MCF 10A (cell line): ENCODE measurements at places on chromosomes 6 and 20.

- no peak for DNase-seq
Measured at GRCh38 chr6:39521958-39522357, 199.5 kb upstream of the KCNK16 start.

GRCh38 chr6:155402656-155403304, 52.9 kb downstream of the NOX3 start:
- DNase-seq = no peak

DNA sequence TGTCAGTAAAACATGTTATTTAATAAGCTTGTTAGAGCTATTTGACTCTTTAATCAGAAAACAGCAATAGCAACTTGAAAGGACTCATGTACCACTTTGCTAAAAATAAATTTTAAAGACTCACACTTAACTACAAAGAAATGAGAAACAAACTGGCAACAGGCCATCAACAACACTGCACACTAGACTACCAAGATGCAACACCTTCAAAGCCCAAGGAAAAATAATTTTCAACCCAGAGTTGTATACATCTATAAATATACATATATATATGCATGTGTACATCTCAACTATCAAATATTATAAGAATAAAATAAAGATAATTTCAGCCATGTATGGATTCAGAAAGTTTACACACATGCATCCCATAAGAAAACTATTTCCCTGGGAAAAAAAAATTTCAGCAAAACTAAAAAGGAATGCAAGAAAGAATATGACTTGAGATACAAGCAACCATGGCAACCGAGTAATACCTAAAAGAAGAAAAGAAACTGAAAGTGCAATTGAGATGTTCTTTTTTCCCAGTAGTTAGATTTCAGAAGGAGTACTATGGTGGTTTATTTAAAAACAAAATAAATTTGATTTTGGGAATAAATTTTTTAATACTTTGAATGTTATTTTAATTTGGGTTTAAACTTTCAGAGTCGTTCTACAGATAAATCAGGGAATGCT, 303.8 kb downstream of the UBE3D start:
- DNase-seq = peak; percentile 35

DNA sequence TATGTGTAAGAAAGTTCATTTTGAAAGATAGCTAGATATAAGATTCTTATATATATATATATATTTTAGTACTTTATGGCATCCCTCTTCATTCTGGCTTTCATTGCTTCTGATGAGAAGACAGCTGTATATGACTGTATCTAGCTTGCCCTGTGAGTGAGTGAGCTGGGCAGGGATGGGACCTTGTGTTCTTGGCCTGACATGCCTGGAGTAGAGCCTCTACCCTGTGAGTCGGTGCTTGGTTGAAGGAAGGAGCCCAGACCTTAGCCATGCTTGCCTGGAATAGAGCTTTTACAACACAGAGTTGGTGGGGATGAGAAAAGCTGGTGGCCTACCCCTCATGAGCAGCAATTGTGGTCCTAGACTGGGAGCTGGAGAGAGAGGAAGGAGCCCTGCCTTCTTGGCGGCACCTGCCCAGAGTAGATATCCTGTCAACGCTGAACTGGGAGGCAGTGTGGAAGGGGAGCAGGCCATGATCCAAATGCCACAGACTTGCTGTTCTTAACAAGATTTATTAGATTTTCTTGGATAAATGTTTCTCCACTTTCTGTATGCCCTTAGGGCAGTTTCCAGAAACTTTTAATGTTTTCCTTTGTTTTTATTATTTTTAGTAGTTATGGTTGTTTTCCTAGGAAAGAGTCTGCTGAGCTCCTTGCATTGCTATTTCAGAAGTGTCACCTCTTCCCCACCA, 31.6 kb downstream of the FIG4 start:
- DNase-seq = no peak

DNA sequence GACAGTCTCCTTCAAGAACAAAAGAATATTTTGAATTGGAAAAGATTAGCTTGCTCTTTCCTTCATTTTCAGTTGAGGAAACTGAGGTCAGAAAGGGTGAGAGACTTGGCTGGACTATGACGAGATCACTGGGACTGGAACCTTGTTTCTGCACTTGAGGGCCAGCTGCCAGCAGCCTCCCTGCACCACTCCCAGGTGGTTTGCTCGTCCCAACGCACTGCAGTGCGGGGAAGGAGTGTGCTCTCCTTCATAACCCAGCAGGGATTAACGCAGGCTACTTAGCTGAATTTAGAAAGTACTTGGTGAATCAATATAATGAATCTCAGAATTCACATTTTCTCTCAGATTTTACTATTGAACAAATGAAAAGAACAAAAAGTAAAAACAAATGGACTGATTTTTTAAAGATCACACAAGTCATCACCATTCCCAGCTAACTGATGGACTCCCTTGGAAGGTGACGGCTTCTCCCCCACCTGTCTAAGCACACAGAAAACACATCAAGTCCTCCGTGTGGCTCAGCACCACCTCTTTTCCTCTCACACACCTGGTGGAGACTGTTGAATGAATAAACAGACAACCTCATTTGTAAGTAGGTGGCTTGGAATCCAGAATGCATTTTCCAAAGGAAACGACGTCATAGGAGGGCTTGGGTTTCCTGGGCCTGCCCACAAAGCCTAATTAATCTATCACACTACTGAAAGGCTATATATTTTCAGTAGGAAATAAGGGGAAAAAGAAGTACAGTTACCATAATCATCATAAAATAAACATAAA, 121.0 kb downstream of the QRSL1 start:
- DNase-seq = peak; percentile 42

GRCh38 chr6:39428816-39429215, 106.3 kb upstream of the KCNK16 start:
- DNase-seq = no peak

GRCh38 chr6:15522856-15523529, 139.8 kb downstream of the DTNBP1 start:
- DNase-seq = no peak

- DNase-seq = no peak
Measured at GRCh38 chr6:33820784-33821520, 17.1 kb upstream of the MLN start.

DNA sequence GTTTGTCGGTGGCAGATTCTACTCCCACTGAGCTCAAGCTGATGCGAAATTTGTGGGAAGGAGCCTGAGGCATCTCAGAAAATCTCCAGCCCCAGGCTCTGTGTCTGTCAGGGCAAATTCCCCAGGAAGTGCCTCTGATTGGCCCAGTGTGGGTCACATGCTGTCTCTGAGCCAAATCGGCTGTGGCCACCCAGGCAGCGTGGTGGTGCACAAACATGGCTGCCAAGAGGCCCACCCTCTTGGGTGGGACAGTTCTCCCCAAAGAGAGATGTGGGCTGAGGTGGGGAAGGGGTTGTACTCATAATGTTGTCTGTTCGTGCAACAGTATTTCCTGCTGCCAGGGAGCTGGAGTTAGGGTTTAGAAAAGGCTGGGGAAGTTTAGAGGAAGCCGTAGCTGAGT, 130.6 kb downstream of the BMP7 start:
- no peak for DNase-seq

- DNase-seq = no peak
Measured at GRCh38 chr20:37081717-37082289, 14.0 kb downstream of the RBL1 start.

GRCh38 chr6:16618962-16619361, 142.3 kb downstream of the ATXN1 start:
- DNase-seq = no peak

DNA sequence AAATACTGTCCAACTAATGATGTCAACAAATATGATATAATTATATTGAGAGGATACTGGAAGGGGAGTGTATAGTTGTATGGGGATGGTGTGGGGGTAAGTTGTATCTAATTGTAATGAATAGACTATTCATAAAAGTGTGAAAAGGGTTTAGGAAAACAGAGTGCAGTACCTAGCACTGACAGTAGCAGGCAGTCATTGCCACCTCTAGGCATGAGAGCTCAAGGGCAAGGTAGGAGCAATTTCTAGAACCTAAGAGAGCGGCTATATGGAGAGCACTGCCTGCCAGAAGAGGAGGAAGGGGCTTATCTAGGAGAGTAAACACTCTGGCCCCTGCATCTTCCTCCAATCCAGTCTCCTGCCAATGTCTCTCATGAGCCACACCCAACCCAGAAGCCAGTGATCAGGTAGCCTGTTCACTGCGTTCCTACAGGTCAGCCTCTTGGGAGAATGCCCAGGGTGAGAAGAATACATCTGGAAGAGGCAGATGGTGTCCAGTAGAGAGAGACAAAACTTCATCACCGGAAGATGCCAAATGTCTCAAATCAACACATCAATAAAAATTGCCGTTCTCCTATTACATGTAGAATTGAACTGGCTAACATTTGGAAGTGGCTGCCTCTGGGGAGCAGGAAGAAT, 200.0 kb downstream of the LY86 start:
- DNase-seq = peak; percentile 54

DNA sequence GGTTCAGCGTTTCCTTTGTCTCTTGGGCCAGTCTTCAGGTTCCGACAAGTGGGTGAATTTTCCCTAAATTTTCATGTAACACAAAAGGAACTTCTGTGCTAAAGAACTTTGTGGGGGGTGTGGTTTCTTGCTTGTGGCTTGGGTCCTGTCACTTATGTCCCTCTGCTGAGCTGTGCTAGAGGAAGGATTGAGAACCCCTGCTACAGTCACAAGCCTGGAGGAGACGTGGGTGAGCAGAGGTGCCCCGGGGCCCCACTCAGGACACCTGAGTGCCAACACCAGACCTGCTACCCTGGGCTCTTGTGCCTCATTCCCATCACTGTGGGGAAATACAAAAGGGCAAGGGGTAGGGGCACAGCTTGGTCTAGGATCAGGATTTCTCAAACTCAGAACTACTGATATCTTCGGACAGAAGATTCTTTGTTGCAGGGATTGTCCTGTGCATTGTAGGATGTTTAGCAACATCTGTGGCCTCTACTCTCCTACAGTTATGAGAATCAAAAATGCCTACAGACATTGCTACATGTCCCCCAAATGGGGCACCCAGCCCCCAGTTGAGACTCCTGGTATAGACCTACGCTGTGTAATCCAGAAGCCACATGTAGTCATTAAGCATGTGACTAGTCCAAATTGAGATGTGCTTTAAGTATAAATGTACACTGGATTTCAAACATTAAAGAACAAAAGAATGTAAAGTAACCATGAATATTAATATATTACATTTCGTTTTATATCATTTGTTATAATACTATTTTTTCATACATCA, 128.7 kb downstream of the LY86 start:
- no peak for DNase-seq

DNA sequence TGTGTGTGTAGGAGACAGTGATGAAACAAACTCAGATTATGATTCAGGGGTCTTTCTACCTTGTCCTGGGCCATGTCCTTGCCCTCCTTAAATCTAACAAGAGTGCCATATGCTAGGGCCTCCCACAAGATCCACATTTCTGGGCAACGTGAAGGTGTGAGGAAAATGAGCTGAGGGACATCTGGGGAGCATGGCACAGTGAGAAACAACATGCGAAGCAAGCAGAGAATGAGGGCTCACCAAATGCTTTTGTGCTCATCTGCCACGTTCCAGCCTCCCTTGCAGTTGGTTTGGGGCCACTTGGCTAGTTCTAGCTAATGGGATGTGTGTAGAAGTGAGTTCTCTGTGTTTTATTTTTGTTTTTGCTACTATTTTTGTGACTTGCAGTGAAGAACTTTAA, 21.4 kb upstream of the RNF182 start:
- DNase-seq = no peak

- no peak for DNase-seq
Measured at GRCh38 chr6:111503660-111504059, 20.6 kb upstream of the REV3L start.

DNA sequence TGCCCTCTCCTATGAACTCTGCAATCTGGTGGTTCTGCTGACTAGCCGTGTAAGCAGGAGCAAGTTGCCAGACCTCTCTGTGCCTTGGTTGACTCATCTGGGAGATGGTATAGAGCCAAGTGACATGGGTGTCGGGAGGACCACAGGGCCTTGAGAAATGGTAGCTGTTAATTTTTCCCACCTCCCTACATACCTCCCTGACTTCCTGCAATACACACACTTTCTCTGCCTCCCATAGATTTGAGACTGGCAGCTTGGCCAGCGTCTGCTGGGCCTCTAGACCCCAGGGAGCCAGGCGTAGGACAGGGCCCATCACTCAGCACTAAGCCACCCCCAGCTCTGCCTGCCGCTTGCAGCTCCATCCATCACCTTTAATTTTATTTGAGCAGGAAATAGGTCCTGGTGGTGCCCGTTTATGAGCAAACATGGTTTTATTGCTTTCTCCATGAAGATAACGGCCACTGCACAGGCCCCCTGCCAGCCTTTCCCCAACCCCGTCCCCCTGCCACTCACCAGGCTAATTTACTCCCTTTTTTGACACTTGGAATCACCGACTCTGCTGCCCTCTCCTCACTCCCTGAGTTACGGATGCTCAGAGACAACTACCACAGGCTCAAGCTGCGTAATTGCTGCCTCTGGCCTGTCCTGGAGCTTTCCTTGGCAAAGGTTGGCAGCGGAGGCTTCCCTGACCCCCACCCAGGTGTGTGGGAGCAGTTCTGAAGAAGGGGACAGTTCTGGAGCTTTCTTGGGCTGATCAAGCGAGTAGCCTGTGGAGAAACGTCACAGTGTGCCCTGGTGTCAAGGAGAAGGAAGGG, 11.1 kb downstream of the GLP1R start:
- peak; percentile 8 for DNase-seq

DNA sequence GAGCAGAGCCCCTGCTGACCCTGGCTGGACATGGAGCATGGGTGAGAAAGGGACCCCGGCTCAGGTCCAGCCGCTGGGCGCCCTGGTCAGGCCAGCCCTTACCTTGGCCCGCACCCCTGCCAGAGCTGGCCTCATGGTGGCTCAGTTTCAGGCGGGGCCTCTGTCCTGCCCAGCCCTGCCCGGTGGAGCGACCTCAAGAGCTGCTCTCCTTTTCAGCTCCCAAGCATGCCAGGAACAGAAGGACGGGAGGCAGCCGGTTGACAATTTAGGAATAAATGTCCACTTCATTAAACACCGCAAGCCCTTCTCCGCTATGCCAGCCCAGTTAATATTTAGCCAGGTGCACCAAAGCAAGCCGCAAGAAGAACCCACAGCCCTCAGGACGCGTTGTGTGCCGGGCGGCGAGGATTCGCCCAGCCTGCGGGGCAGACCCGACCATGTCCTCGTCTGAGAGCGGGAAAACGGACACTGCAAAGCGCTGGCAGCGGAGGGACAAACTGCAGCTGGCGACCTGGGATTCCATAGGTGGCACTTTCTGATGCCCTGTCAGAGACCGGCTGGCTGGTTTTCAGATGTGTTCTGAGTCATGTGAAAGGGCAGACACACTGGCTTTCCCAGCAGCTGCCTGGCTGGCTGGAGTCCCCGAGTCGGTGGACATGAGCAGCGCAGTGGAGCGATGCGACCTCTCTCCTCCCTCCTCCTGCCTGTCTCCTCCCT, 221.9 kb downstream of the TTLL2 start:
- no peak for DNase-seq

- no peak for DNase-seq
Measured at GRCh38 chr20:52847731-52848359, 124.3 kb upstream of the TSHZ2 start.

- no peak for DNase-seq
Measured at GRCh38 chr6:83472767-83473166, 39.6 kb upstream of the PRSS35 start.

- DNase-seq = peak; percentile 4
Measured at GRCh38 chr6:65979120-65979519, 272.1 kb upstream of the EYS start.
